ENCODE measurements at places on chromosomes 16 and 17.

GRCh38 chr16:27826081-27826892 lies 237.2 kb downstream of the GSG1L start:
- DNase-seq, result no peak

DNA sequence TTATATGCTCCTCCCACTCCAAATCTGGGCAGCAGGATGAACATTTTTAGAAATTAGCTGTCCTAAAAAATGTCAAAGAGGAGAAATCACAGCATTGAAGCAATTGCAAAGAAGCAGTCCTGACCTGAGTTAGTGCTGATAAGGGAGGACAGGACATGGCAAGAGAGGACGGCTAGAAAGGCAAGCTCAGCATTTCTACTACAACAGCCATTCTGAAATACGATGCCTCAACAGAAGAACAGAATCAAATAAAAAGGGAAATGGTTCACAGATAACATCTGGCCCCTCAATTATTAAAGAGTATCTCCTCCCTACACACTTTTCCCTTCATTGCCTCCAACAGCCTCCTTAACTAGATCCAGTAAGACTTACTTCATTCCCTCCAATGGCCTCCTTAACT lies 18.3 kb downstream of the VPS53 start:
- no peak for DNase-seq

GRCh38 chr16:81864646-81865382 lies 85.7 kb downstream of the PLCG2 start:
- DNase-seq, result peak; percentile 24

- no peak for DNase-seq
Observed at GRCh38 chr16:70455910-70456309, 1.5 kb downstream of the FCSK start.

- DNase-seq, result peak; percentile 57
Observed at GRCh38 chr17:50203086-50203485, 1.7 kb upstream of the COL1A1 start.

- DNase-seq, result no peak
Observed at GRCh38 chr17:72368191-72368590, 247.4 kb downstream of the SOX9 start.

Data from kidney (tissue), 22 donors.